ENCODE measurements at places on chromosomes 1 and 21.

DNA sequence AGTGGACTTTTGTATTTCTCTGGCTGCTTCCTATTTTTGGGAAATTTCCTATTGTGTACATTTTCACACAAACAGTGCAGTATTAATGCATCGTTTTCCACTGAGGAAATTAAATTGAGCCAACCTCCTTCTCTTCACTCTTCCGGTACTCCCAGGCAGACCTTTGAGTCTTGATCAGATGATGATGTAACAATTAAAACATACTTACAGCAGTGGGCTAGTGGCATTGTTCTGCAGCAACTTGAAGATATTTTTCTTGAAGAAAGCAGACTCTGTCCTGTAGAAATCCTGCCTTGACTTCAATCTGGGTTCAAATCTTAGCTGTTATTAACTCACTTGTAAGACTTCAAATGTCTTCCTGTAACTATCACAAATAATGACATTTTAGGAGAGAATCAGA lies 19.0 kb upstream of the TMEM200B start:
- no peak for DNase-seq

DNA sequence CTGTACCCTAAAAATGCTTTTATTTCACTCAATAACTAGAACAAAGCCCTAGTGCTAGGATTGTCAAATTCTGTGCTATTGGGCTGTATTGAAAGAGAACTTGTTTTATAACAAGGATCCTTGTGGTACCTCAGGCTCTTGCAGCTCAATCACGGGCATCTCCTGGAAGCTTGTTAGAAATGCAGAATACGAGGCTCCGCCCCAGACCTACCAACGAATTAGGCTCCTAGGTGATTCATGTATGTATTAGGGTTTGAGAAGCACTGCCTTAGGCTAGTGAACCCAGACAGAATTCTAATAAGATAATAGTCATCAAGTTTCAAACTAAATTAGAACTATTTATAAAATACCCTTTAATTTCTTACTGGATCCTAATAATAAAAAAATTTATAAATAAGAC lies 45.6 kb downstream of the ZZZ3 start:
- no peak for DNase-seq

GRCh38 chr21:41024746-41025254 lies 143.2 kb upstream of the BACE2 start:
- no peak for DNase-seq

DNA sequence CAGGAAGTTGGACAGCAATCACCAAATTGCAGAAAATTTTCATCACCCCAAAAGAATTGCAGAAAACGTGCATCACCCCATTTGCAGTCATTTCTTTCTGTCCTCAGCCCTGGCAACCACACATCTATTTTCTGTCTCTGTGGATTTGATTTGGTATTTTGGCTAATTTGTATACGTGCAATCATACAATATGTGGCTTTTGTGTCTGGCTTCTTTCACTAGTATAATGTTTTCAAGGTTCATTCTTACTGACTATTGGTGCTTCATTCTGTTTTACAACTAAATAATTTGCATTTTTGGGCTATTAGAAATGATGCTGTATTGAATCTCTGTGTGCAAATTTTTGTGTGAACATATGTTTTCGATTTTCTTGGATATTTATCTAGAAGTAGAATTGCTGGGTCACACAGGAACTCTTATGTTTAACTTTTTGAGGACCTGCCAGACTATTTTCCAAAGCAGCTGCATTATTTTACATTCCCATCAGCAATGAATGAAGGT lies 24.8 kb upstream of the PRDM2 start:
- DNase-seq: no peak

DNA sequence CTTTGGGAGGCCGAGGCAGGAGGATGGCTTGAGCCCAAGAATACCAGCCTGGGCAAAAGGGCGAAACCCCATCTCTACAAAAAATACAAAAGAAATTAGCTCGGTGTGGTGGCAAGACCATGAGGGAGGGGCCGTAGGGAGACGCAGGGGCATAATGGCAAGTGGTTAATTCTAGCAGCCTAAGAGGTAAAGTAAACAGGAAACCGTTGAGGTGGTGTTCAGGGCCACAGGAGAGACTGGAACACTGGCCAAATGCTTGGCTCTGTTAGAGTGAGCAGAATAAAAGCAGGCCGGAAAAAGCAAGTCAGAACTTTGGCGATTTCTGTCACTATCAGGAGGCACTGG lies 89.2 kb downstream of the RIPK4 start:
- DNase-seq: no peak

- no peak for DNase-seq
Measured at GRCh38 chr1:119715542-119715941, 3.8 kb downstream of the PHGDH start.

GRCh38 chr1:177848577-177848976 lies 121.3 kb downstream of the SEC16B start:
- DNase-seq: no peak

GRCh38 chr1:184457500-184457899 lies 70.7 kb downstream of the C1orf21 start:
- DNase-seq: no peak

- DNase-seq: no peak
Measured at GRCh38 chr21:16891821-16892220, 621.0 kb upstream of the CXADR start.

DNA sequence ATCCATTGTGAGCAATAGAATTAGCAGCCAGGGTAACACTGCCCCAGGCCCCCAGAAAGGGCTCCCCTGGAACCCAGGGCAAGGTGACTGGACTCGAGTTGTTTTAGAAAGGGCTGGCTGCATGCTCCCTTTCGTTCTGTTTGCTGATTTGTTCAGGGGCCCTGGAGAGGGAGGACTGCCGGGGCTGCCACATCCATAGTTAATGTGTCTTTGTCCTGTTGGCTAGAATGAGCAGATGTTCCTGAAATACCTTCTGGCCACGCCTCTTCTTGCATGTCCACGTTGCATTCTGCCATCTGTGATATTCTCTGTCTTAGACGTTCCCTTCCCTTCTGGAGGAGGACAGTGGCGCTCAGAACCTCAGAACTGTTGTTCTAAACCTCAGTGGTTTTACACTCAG lies 118.8 kb downstream of the AJAP1 start:
- DNase-seq: no peak

DNA sequence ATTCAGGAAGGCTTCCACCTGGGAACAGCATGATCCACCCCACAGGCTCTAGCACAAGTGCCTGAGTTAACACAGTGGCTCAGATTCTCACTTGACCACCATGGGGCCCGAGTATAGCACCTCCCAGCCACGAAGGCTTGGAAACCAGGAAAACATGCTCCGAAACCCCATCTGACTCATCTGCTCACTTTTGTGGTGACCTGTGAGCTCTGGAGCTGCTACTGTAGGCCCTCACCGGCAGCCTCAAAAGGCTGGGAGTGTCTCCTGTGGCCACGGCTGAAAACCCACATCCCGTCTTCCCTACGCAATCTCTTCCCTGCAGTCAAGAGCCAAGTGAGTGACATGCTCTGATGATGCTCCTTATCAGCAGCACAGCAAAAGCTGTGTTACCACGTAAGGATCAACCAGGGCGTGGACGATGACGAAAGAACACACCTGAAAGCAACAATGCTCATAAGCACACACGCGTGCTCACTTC lies 81.4 kb downstream of the TGFBR3 start:
- peak; percentile 77 for DNase-seq

DNA sequence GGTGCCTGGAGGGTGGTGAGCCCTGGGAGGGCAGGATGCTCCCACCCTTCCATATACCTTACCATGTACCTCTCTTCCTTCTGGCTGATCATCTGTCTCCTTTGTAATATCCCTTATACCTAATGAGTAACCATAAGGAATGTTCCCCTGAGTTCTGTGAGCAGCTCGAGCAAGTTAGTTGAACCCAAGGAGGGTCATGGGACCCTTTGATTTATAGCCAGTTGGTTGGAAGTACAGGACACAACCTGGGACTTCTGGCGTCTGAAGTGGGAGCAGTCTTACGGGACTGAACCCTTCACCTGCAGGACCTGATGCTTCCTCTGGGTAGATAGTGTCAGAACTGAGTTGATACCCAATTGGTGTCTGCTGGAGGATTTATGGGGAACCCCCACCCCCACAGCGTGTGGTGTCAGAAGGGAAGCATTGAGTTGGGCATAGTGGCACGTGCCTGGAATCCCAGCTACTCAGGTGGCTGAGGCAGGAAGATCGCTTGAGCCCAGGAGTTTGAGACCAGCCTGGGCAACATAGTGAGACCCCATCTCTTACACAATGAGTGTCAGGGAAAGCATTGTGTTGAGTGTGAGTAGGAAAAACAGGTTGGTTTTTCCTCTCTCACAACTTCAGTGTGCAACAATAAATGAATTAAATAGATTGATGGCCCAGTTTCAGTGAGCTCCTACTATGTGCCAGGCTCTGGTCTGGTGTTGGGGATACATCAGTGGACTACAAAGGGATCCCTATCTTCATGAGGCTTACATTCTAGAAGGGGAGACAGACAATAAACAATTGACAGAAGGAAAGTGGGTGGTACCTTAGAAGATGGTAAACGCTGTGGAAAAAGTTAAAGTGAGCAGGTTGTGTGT lies 16.0 kb downstream of the DNAJC16 start:
- DNase-seq: no peak

GRCh38 chr21:36916718-36917117 lies 49.8 kb downstream of the HLCS start:
- DNase-seq: no peak

- DNase-seq: no peak
Measured at GRCh38 chr1:4108331-4108730, 208.3 kb upstream of the C1orf174 start.

DNA sequence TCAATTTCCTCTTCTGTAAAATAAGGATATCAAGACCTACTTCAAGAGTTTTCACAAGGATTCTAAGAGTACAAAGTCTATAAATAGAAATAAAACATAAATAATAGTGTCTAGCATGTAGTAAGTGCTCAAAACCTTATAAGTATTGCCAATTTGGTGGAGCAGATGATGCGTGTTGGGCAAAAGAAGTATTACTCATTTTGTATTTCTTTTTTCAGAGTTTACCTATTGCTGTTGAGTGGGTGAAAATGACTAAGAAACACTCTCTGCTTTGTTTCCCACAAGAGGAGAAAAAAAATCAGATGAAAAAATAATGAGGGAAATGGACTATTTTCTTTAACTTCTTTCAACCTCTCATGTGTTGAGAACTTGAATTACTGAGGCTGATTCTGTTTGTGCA lies 103.3 kb upstream of the KCNK2 start:
- no peak for DNase-seq

DNA sequence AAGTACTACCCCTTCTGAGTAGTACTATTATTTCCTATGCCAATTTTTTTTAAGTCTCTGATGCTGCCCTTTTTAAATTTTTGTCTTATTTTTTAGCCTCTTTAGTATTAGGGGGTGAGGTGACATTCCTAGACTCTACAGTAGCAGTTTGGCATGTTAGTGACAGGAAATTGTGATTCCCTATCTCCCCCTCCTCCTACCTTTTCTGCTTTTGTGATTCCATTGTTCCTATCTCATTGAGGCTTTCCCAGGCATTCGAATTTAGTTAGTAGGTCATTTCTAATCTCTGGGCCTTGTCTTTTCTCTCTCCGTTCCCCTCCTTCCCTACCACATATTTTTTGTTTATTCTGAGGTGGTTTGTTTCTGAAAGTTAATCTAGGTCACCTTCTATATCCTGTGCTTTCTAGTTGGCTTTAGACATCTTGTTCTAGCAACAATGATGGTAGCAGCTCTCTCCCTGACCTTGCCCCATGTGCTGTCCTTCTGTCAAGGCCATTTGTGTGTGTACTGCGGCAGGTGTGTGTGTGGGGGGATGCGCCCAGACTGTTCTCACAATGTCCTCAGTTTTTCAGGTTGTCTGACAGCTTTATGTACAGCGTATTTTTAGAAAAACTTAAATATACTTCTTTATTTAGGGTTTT lies 21.5 kb downstream of the SEMA6C start:
- no peak for DNase-seq

- no peak for DNase-seq
Measured at GRCh38 chr1:199472978-199473377, 554.5 kb upstream of the NR5A2 start.

DNA sequence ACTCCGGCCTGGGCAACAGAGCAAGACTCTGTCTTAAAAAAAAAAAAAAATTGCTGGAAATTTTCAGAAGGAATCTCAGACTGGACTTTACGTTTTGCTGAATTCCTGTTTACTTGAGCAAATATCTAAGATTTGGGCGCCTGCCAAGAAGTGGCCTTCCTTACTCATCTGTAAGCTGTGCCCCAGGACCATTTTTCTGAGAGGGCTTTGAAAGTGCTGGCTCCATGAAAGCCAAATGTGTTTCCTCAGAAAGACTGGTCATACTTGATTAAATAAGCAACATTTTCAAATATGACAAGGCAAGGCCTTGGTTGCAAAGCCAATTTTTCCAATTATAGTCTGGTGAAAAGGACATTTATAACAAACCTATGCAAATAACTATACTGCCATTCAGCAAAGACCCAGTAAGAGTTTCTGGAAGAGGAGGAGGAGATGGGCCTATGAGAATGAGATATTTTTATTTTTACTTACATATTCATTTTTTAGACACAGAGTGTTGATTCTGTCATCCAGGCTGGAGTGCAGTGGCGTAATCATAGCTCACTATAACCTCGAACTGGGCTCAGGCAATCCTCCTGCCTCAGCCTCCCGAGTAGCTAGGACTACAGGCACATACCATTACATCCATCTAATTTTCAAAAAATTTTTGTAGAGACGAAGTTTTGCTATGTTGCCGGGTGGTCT lies 56.3 kb upstream of the HTR1D start:
- DNase-seq: no peak

DNA sequence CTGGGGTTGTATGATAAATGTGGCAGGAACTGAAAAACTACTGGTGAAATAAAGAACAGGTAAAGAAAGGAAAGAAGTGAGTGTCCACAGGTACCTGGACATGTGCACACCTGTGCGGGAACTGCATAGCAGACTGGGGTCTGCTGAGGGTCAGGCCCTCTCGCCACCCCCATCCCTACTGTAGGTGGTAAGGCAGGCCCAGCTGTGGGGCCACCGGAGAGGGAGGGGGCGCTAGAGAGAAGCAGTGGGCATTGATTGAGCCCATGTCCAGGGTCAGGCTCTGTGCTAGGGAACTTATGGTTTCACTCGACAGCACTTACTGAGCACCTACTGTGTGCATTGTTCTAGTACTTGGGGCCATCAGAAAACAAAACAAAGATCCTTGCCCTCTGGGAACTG lies 400.5 kb downstream of the MATN1 start:
- no peak for DNase-seq

GRCh38 chr1:201599548-201599947 lies 60.6 kb downstream of the NAV1 start:
- no peak for DNase-seq

- DNase-seq: no peak
Measured at GRCh38 chr21:33834801-33835500, 80.7 kb downstream of the ATP5PO start.

DNA sequence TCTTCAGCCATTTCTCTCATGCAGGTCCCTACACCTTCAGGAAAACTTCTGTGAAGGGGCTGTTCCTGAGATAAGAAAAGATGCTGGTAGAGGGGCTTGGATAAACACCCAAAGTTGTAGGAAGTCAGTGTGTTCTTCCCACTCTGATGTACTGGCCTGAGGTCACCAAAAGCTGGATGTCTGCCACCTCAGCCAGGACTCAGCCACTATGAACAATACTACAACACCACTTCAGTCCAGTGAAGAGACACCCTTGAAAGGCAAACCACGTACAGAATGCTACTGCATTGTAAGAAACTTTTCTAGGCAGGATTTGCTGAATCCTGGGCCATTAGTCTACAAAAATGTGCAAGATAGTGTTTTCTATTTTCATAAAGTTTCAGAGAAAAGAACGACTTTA lies 2.4 kb downstream of the PTPN14 start:
- no peak for DNase-seq
